Right kidney (tissue), 9 donors: ENCODE measurements at places on chromosomes 2 and 18.

DNA sequence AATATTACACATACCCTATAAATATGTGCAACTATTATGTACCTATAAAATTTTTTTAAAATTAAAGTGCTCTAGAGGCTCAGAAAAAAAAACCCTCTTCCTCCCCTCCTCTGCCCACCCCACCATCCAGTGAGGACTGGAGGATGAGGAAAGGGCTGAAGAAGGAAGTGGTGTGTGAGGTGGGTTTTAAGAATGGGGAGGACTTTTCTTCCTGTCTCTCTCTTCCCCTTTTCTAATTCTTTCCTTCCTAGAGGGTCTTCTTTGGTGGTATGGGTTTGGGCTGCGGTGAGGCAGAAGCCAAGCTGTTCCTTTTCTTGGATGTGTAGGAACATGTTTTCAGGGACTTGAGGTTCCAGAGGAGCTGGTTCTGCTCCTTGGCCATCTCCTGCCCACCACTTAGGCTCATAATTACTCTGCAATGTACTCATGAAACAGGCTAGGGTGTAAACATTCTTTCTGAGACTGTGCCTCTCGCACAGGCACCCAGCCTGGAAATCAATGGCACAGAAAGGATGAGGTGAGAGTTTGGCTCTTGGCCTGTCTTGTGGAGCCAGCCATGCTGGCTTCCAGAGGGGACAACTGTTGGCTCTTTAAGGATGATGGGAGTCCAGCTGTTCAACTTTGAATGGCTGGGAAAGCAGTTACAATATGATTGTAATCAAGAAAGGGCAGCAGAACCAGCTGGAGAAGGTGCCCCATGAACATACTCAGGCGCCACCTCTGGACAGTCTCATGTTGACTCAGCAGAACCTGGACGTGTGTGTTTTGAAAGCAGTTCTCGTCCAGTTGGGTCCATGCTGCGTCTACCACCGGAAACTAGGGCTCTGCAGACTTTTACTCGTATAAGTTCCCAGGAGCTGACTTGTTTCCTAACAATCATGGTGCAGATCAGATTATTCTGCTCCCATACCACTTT, 38.3 kb downstream of the IL1RL2 start:
- no peak for DNase-seq

DNA sequence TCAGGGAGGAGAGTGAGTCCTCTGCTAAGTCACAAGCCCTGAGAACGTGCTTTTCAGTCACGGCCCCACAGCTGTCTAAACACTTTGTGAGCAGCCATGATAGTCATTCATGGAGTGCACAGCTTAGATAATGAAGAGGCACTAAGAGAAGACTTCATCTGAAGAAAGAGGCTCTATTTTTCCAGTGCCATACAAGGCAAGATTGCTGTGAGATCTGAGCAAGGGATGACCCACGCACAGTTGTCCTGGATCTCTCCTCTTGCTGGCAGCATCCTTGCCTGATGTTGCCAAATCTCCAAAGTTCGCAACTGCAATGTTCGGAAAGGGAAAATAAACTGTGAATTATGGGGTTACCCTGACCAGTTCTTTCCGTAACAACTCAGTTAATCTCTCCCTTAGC, 418.7 kb downstream of the MEIS1 start:
- DNase-seq, result no peak

DNA sequence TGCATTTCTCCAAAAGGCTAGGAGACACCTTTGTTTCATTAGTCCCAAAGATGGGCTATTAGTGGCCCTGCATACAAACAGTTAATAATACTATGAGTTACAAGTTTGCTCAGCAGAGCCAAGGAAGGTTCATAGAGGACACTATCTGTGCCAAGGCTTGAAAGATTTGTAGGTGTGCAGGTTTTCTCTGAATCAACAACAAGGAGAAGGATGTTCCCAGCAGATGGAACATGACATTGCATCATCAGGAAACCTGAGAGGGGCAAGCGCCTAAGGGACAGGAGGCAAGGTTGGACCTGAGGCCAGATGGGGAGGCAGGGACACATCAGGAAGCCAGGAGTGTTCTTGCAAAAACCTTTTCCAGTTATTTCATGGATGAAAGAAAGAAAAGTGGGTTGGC, 35.4 kb upstream of the STK17B start:
- DNase-seq, result no peak

DNA sequence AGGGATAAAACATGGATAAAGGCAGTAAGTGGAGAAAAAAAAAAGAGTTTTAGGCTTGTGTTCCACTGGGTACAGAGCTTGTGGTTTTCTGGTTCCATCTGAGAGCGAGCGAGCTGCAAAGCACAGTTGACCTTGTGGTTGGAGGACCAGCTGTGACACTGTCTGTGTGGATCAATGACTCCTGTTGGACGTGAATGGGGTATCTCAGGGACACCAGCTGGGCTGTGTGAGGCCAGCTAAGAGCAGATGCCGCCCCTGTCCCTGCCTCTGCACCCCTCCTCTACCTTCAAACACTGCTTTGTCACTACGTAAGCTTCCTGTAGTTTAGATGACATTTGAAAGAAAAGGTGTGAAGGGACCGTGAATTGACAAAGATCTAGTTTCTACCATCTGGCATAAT, 67.8 kb downstream of the QPCT start:
- no peak for DNase-seq

- no peak for DNase-seq
Observed at GRCh38 chr2:75041226-75041625, 82.8 kb downstream of the POLE4 start.

GRCh38 chr2:190477661-190478454, 56.7 kb downstream of the NEMP2 start:
- no peak for DNase-seq

DNA sequence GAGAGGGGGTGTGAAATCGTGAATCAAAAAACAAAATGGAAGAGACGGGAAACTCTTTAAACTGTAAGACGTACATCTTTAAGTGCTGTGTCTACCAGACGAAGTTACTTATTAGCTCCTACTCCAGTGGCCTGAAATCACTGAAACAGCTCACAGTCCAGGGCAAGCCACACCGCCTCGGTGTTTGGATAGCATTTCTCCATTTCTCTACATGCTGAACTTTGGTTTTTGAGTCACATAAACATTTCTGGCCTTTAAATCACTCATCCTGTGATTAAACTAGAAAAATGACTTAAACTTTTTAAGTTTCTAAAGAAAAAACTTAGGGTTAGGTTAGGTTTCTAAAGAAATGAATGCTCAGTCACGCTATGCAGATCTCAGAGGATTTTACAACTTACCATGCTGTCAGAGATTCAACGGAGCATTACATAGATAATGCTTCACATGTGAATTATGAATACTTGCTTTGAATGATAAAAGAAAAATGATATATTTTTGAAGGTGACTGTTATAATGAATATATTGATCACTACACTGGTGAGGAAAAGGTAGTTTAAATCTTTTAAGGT, 138.4 kb downstream of the MBP start:
- DNase-seq, result no peak

GRCh38 chr2:191103774-191104173, 47.0 kb downstream of the STAT4 start:
- DNase-seq, result no peak

DNA sequence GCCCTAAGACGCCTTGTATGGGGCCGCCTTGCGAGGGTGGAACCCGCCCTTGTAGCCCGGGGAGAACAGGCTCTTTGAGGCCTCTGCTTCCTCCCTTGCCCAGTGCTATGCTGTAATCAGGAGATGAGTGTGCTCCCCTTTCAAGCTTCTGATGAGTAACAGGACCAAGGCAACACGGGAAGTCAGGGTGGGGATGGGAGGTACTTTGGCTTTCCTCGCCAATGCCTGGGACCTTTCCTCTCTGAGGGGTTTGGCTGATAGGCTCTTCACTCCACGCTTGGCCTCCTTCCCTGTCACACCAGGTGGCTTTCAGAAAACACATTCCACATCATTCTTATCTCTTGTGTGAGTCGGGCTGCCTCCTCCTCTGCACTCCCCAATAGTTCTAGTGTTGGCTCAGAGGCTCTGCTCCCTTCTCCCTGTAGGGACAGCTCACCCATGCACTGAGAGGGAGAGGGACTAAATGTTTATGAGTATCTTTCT, 223.7 kb upstream of the TRIB2 start:
- no peak for DNase-seq

DNA sequence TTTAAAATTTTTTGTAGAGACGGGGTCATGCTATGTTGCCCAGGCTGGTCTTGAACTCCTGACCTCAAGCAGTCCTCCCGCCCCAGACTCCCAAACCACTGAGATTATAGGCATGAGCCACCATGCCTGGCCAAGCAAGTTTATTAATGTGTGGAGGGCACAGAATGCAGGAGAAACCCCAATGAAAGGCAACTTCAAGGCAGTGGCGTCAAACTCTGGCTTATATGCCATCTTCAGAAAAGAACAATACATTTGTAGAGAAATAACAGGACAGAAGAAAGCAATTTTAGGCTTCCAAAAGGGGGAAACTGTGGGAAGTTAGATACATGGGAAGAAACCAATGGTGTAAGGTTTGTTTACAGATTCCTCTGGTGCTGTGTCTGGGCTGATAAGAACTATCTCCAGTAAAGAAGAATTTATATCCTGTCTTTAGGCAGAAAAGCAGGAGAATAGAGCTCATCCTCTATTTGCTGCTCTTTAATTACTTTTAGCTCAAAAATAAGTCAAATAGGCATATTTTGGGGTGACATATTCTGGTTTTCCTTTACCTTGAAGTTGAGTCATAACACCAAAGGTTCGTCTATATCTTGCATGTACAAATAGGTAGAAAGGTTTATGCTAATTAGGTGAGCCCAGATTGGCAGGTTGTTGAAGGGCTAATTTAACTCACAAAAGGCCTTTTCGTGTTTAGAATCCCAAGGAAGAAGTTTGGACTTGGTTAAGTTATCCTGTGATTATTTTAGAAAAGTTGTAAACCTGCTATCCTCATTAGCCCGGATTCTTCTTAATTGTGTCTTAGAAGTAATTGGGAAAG, 26.0 kb upstream of the TMEM214 start:
- DNase-seq, result no peak

GRCh38 chr2:225735844-225736243, 336.3 kb downstream of the NYAP2 start:
- no peak for DNase-seq

DNA sequence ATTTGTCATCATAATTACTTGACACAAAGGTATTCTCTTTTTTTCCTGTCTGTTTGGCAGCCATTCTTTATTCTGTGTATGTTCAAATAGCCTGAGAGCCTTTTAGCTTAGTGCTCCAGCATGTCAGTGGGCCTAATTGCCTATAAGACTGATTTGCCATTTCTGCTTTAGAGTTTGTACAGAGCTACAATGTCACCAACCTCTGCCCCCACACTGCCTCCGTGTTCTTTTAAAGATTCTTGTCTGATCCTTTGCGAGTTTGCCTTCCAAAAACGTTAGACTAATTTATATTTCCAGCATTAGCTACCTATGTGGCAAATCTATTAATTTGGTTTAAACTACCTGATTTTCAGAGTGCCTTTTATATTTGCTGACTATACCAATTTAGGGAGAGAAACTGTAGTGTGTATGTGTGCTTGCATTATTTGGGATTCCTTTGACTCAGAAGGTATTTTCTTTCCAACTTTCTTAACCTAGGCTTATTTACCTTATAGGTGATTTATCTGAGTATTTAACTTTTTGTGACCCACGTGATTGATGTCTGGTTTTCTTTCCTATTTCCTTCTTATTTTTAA, 70.8 kb downstream of the FAM117B start:
- no peak for DNase-seq

GRCh38 chr2:239289545-239289944, 111.3 kb downstream of the HDAC4 start:
- no peak for DNase-seq

- no peak for DNase-seq
Observed at GRCh38 chr18:25935356-25935755, 155.1 kb downstream of the SS18 start.

DNA sequence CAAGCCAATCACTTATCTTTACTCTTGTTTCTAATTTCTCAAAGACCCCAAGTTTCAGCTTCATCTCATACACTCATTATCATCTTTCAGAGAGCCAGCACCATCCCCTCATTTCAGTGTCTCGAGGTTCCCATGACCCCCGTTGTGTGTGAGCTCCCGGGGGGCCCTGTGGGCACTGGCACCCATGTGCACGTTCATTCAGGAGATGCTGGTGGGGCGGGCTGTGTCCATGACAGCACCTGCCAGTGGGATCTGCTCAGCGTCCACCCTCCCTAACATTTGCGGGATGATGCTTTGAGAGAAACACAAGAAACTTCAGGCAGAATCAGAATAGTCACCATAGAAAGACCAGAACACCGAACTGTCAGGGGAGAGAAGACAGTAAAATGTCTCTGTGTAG, 120.5 kb downstream of the MBP start:
- DNase-seq, result no peak

GRCh38 chr18:60066219-60066975, 166.6 kb downstream of the PMAIP1 start:
- no peak for DNase-seq

GRCh38 chr18:74589811-74590210, 7.9 kb upstream of the ZNF407 start:
- DNase-seq, result no peak

- no peak for DNase-seq
Observed at GRCh38 chr2:133666621-133667020, 98.4 kb upstream of the NCKAP5 start.

- peak; percentile 28 for DNase-seq
Observed at GRCh38 chr18:73842795-73843394, 304.7 kb downstream of the FBXO15 start.

GRCh38 chr2:113901943-113902342, 12.1 kb downstream of the ACTR3 start:
- DNase-seq, result no peak

- DNase-seq, result no peak
Observed at GRCh38 chr2:211204456-211204855, 648.1 kb downstream of the CPS1 start.

DNA sequence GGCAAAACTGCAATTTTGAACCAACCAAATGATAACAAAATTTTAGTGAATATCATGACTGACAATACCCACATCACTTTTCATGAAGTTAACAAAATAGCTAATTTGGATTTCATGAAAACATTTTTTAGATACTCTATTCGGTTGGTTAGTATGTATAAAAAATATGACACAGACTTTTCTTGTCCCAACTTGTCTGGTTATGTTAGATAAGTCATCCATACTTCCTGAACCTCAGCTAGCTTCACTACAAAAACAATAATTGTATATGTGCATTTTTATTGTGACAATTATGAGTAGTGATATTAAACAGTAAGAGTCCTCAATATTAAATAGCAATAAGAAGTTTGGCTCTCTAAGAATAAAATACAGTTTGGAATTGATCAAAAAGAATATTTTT, 408.1 kb upstream of the DSEL start:
- no peak for DNase-seq

GRCh38 chr2:124874219-124874618, 849.1 kb downstream of the CNTNAP5 start:
- no peak for DNase-seq

DNA sequence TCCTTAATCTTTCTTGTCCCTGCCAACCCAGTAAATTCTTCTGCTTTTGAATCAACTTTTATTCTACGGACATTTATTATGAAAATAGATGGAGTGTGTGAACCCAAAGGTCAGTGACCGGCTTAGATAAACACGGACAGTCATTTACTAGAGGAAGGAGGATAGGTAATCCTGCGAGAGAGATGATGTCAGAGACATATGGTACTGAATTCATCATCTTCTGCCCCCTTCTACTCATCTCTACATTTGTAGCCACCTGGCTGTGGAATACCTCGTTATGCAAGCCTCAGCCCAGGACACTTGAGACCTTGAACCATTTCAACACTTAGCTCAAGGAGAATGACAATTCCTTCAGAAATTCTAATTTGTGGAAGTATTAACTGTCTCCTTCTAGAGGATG, 443.6 kb downstream of the TDRD15 start:
- DNase-seq, result no peak
